ENCODE measurements at places on chromosomes 3 and 15. TPM values are rescaled to one million over a fixed set of nuclear protein-coding genes. Genes with fewer than 3 reads are reported as not detected.

Gene CAND2
- 0.44 TPM for total RNA-seq

Gene CHRFAM7A
- 0.54 TPM for total RNA-seq

Gene BBS4
- 14.5 TPM for total RNA-seq

Gene CBLB
- total RNA-seq: 25.4 TPM

Gene MYO1E
- total RNA-seq: 76.5 TPM

Gene SPESP1
- total RNA-seq: 8.1 TPM

Gene ATP13A4
- not detected for total RNA-seq

Gene BNC1
- total RNA-seq: 0.68 TPM

Gene IL17RE
- total RNA-seq: 1.9 TPM

Gene MYLK
- 2.8 TPM for total RNA-seq

Gene TEX55
- not detected for total RNA-seq

Gene PPCDC
- 6.2 TPM for total RNA-seq

Gene HRG
- not detected for total RNA-seq

Gene VPS18
- 23.6 TPM for total RNA-seq

Gene GOLGA8T
- not detected for total RNA-seq

Gene PRR23C
- total RNA-seq: not detected

Gene CASR
- not detected for total RNA-seq

Gene DUOXA2
- total RNA-seq: not detected

Gene CPNE9
- not detected for total RNA-seq

Gene TRPC1
- 12.5 TPM for total RNA-seq

Gene KBTBD8
- 0.31 TPM for total RNA-seq

Gene PLIN1
- 15.8 TPM for total RNA-seq

Gene ITIH4
- total RNA-seq: 2.2 TPM

Gene ROPN1
- not detected for total RNA-seq

Gene MORC1
- total RNA-seq: not detected

Gene SOX14
- total RNA-seq: not detected

Gene HACD2
- total RNA-seq: 13.7 TPM

Gene PLSCR5
- total RNA-seq: not detected

Gene BCHE
- 1.9 TPM for total RNA-seq

Gene TLR9
- not detected for total RNA-seq

Gene ADAMTSL3
- total RNA-seq: 0.39 TPM

Gene TRPM1
- total RNA-seq: not detected

Gene PTPN23
- 19.7 TPM for total RNA-seq

Gene AZI2
- 75.9 TPM for total RNA-seq

Gene GHRL
- not detected for total RNA-seq

Gene TM4SF18
- total RNA-seq: 1.2 TPM

Gene NR2E3
- not detected for total RNA-seq

Gene ANKUB1
- total RNA-seq: not detected

Gene CDHR4
- total RNA-seq: not detected

Gene KIF23
- 5.6 TPM for total RNA-seq

Gene CHCHD6
- 6.0 TPM for total RNA-seq

Gene UROC1
- total RNA-seq: not detected

Gene KLHL40
- total RNA-seq: not detected
